Nephron progenitor cell (in vitro differentiated cells): ENCODE measurements at places on chromosomes 12 and 14.

DNA sequence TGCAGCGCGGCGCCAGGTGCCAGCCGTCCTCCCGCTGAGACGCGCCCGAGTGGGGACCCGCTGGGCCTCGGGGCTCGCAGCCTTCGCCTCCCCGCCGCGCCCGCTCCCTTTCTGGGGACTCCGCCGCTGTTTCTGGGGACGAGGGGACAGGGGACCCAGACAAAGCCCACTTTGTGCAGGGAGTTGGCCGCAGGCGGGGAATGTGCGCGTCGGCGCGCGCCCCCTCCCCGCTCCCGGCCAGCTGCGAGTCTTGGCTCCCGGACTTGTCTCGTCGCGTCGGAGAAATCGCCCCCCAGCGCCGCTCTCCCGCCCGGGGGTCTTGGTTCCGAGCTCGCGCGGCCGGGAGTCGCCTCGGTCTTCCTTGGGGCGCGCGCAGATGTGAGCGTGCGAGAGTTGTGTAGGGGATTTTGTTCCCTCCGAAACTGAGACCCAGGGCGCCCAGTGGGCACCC is 717 bp downstream of the VASH1 start:
- DNase-seq = peak; percentile 55

- DNase-seq = no peak
Measured at GRCh38 chr14:68684466-68685418, 108.1 kb downstream of the ZFP36L1 start.

- DNase-seq = no peak
Measured at GRCh38 chr12:43571885-43572284, 19.9 kb upstream of the ADAMTS20 start.

DNA sequence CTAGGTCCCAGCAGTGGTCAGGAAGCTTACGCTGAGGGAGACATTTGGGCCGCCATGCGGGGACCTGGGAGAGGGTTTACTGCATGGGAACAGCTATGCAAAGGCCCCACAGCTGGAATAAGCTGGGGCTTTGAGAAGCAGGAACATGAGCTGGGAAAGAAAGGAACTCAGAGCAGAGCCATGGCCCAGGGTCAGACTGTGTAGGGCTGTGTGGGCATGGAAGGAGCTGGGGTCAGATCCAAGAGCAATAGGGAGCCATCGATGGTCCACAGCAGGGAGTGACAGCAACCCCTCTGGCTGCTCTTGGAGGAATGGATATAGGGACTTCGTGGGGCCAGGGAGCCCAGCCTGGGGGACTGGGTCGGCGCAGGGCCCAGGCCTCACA is 151.6 kb downstream of the ADGRD1 start:
- no peak for DNase-seq

DNA sequence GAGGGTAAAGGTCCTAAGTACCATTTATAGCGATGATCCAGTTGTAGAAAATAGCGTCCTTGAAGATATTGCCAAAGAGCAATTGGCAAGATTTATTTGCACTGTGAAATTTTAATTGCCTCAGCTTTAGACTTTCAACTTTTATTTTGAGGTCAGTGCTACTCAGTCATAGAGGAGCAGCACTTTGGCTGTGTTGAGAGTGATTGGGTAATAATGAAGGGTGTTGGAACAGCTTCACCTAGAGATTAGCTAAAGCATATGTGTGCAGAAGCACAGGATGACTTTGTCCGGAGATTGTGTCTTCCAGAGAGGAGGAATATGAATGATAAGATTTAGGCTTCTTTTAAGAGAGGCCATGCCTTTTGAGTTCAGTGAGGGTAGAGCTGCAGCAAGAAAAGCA is 164.8 kb downstream of the NPAS3 start:
- DNase-seq = no peak

- no peak for DNase-seq
Measured at GRCh38 chr12:9710584-9711375, 22.1 kb downstream of the CLECL1 start.

DNA sequence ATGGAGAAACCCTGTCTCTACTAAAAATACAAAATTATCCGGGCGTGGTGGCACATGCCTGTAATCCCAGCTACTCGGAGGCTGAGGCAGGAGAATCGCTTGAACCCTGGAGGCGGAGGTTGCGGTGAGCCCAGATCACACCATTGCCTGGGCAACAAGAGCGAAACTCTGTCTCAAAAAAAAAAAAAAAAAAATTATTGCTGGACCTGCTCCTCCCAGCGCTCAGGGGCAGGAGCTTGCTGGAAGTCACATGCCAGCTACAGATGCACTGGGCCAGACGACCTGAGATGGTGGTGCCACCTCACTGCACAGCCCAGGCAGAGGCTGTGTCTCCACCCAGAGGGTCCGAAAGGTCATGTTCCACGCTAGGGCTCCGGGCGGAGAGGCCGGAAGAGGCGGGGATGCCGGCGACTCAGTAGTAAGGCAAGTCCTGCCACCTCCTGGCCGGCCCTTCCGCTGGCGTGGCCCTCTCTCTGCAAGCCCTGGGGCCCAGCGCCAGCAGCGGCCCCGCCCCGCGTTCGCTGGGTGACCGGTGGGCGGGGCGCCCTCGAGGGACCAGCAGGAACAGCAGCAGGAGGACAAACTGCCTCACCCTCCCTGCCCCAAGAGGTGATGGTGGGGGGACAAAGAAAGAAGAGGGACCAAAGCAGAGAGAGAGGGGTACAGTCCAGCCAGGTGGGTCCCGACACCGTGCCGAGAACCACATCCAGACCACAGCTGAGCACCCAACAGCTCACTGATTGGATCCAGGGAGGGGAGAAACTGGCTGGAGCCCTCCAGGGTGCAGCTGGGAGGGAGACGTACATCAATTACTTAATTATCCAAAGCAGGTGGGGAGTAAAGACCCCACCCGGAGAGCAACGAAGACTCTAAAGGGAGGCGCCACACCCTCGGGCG is 3.6 kb upstream of the RHOF start:
- DNase-seq = peak; percentile 88

DNA sequence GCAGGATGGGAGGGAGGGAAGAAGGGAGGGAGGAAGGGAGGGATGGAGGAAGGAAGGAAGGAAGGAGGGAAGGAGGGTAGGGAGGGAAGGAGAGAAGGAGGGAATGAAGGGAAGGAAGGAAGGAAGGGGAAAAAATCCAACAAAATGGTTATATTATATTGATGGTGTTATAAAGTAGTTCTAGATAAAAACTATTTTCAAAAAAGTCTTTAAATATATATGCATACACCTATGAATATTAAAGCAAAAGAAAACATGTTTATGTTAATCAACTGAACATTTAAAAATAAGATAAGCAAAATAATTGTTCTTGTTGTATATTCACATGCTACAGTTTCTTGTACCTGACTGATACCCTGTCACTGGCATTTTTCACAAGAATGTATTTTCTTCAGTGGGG is 1.9 kb downstream of the BDKRB1 start:
- no peak for DNase-seq

- DNase-seq = no peak
Measured at GRCh38 chr12:80470403-80470802, 26.4 kb downstream of the PTPRQ start.

- no peak for DNase-seq
Measured at GRCh38 chr14:20751963-20752562, 6.4 kb downstream of the EDDM3A start.

- no peak for DNase-seq
Measured at GRCh38 chr14:90416720-90417119, 19.9 kb downstream of the CALM1 start.

- DNase-seq = no peak
Measured at GRCh38 chr12:109981311-109981710, 14.9 kb downstream of the GIT2 start.

DNA sequence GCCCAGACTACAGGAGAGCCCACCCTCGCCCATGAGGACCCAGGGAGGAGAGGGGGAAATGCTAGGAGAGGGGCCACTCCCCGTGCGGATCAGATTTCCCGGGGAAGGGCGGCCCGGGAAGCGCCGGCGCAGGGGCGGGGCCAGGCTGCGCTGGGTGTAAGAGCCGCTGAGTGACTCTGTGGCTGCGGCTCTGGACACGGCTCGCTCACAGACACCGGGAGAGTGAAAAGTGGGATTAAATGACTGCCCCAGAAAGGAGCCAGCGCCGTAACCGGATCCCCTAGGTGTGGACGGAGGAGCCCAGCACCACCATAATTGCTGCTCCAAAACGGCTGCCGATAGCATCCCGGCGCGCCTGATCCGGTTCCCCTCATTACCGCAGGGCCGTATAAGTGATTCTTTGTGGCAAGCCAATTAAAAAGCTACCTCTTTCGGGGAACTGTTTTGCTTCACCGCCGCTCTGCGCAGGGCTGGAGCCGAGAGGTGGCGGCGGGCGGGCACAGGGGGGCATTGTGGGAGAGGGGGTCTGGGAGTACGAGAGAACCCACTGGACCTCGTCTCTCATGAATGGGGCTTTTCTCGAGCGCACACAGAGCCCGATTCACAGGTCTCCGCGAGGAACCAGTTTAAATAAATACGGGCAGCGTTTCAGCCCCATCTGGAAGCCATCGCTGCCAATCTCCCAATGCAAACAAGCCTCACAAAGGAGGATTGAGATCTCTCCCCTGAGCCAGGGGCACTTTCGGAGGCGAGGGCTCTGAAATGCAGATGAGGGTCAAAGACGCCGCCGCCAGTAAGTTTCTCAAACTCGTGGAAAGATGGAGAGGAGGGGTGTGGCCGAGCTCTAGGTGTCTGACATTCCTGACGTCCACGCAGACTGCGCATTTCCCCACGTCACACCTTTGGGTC is 2.5 kb downstream of the COL2A1 start:
- DNase-seq = peak; percentile 85

GRCh38 chr14:59507752-59508103 is 23.4 kb downstream of the JKAMP start:
- no peak for DNase-seq

DNA sequence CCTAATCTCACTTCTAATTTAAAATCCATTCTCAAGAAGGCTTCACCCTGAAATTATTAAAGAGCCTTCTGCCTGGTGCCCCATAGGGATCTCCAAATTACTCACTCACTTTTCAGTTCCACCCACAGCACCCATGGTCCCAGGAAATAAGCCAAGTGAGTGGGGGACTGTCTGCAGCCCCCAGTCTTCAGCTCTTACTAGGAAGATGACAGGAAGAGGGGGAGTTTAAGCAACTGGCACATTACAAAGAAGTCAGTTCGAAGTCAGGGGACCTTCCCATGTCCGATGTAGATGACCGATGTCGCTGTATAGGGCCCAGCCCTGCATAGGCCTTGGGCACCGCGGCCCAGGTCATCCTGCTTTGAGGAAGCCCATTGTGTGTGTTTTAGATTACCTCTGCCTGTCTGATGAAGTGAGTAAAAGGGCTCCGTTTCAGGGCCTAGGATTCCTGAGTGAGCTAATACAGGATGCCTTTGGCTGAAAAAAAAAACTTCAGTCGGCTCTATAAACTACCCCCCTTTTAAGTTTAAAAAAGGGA is 1.9 kb downstream of the ACTN1 start:
- DNase-seq = no peak

- peak; percentile 36 for DNase-seq
Measured at GRCh38 chr12:107448198-107448597, 237.4 kb upstream of the PWP1 start.

DNA sequence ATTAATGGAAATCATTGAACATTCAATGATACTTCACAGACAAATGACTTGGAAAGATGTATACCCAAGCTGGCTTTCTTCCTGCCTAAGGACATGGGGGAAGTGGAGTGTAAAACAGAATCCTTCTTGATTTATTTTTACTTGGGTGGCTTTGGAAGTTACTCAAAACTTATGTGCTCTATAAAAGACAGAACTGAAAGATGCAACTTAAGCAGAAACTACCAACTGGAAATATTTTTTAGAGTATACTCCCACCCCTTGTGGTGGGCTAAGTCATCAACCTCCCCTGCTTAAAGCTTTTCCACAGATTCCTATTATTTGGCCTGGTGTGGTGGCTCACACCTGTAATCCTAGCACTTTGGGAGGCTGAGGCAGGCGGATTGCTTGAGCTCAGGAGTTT is 126.0 kb upstream of the ATP2B1 start:
- no peak for DNase-seq

GRCh38 chr12:62966990-62967506 is 32.1 kb upstream of the PPM1H start:
- no peak for DNase-seq

DNA sequence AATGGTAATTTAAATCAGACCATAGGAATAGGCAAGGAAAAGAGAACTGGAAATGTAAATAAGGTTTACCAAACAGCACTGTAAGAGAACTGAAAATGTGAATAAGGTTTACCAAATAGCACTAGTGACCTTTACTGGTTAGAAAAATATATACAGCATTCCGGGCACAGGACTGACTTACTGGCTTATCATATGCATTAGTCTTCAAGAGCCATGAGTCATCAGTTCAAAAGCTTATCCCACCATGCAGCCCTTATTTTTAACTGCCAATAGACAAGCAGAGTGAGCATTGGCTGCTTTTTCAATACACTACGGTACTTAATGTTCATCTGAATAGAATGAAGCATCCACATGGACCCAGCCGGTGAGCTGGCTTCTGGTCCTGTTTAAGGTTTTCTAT is 13.0 kb upstream of the NELL2 start:
- DNase-seq = no peak

DNA sequence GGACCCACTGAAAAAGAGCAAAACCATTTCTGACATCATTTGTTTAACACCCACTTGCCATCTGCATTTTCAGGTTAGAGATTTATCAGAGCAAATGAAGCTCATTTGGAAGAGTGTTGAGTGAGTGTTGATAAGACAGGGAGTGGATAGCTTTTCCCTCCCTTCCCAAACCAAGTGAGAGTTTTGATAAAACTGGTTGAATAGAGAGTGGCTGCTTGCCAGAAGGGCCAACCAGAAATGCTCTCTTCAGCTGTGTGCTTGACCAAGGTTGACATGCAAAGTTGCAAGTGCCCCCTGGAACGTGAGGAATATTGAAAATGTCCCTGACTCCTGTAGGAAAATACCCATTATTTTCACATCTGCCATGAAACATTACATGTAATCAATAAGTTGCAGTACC is 1487.0 kb upstream of the FLRT2 start:
- DNase-seq = no peak

GRCh38 chr12:14654842-14655241 is 41.6 kb downstream of the GUCY2C start:
- no peak for DNase-seq

DNA sequence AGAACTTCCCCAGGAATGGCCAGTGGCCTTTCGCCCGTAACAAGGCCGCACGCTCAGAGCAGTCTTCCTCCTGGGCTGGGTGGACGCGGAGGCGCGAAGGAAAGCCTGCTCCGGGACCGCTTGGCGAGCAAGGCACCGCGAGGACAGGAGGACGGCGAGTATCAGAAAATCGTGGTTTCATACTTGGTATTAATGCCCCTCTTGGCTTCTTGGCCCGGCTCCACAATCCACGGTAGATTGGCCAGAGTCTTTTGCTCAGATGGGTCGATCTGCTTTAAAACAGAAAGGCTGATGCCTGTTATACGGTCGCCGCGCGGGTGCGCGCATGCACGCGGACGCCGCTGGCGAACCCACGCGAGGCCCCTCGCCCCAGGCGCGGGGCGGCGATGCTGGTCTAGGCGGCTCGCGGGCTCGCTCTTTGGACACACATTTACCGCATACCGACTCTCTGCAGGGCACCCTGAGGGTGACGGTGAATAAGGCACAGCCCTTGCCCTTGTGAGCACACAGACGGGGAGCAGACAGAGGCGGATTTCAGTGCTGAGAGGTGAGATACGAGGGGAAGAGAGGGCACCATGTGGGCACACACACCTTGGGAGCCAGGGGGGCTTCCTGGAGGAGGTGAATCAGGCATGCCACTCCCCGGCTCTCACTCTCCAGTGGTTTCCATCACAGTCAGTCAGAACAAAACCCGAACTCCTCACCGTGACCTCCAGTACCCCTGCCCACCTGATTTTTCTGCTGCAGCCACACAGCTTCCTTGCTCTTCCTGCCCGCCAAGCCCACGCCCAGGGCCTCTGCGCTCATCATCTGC is 100.7 kb downstream of the APAF1 start:
- peak; percentile 33 for DNase-seq

GRCh38 chr12:103745962-103746361 is 95.1 kb downstream of the NT5DC3 start:
- no peak for DNase-seq
